Stimulated activated CD4-positive, alpha-beta T cell treated with anti-CD3 and anti-CD28 coated beads, Interleukin-1b, Interleukin-23, amount 100 ng/mL, for 48 hours (primary cell): ENCODE measurements at places on chromosomes 1 and 21.

DNA sequence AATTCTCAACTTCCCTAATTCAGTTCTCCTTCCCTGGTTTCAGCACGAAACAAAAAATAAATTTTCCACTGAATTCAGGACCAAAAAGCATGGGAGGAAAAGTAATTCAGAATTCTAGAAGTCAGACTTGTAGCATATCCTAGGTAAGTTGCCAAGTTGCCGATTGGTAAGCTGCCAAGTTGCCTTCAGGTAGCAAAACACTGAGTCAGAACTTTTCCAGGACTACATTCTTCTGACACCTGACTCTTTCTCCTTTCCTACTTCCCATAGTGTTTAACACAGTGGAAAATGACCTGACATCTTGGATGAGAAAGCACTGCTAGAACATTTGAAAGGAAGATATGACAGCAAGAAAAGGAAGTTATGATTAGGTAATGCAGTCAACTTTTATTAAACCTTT lies 322.8 kb downstream of the SPATA17 start:
- no peak for DNase-seq

DNA sequence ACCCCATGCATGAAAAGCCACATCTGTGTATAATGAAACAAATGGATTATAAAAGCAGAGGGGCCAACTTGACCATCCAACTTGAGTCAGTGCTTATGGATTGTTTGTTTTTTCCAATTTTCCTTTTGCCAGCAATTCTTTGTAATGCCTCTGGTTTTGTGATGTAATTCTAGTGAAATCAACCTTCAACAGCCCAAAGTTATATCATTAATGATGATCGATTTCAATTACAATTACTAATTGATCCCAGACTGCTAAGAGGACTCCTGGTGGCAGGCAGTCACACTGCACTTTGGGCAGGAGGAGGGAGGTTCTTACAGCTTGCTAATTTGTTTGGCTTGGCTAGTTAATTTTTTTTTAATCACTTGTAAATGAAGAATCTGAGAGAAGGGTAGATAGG lies 552.3 kb downstream of the NUF2 start:
- DNase-seq, result no peak

DNA sequence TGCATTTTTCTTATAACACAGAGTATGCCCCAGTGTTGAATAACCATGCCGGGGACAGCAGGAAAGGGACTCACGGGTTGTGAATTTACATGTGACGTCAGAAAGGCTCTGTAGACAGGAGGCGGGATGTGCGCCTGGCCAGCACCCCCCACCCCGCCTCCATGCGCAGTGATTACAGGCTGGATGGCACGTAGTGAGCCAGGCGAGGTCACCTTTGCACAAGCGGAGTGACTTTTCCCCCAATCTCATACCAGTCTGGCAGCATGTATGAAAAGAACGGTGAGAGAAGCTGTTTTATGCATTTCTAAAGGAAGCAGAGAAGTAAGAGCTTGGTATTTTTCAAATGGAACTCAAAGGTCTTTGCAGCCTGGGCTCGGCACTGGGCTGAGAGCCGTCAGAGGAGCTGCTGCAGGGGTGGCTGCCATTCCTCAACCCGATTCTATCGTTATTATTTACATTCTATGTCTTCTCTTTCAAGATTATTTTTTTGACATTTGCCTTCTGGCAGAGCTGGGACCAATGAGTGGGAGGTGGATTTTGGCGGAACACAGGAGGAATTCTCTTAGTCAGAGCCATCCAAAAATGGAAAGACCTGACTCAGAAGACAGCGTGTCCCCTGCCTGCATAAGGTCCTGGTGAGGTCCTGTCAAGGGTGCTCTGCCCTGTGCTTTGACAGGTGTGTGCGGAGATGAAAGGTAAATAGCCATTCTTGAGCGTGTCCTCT lies 115.6 kb upstream of the SLC45A1 start:
- no peak for DNase-seq

GRCh38 chr21:42040411-42041180 lies 30.4 kb upstream of the ZBTB21 start:
- no peak for DNase-seq

- DNase-seq, result no peak
Measured at GRCh38 chr1:104648269-104648691, 898.6 kb downstream of the AMY1C start.

DNA sequence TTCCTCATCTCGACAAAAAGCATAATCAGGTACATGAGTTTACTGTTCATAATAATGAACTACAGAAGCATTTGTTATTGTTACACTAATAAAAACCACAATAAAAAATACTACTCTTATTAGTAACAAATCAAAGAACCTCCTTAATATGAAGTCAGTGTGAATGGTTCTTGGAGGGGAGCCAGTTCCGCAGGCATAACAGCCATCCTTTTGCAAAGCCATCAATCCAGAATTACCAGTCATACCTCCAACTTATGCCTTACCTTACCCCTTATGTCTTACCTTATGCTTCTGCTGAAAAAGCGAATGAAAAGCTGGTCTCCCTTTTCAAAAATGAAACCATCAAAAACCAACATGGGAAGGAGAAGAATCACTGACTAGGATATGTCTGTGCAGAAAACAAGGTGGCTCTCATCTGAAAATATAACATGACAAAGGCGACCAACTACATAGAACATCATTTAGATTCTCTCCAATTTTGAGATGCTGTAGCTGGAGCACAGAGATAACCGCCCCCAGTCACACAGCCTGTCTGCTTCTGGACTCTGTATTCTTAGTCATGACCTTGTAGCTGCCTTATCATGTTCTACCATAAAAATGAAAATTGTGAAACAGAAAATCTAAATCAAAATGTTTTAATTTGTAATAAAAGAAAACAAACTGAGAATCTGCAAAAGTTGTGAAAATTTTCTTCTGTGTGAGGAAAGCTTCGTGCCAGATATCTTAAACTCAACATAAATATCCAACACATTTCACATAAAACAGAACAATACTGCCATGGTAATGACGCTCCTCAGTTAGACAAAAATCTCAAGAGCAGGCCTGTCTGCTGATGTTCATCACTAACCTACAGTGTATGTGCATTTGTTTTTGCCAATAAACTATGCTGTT lies 438.2 kb downstream of the SMYD3 start:
- DNase-seq, result no peak

DNA sequence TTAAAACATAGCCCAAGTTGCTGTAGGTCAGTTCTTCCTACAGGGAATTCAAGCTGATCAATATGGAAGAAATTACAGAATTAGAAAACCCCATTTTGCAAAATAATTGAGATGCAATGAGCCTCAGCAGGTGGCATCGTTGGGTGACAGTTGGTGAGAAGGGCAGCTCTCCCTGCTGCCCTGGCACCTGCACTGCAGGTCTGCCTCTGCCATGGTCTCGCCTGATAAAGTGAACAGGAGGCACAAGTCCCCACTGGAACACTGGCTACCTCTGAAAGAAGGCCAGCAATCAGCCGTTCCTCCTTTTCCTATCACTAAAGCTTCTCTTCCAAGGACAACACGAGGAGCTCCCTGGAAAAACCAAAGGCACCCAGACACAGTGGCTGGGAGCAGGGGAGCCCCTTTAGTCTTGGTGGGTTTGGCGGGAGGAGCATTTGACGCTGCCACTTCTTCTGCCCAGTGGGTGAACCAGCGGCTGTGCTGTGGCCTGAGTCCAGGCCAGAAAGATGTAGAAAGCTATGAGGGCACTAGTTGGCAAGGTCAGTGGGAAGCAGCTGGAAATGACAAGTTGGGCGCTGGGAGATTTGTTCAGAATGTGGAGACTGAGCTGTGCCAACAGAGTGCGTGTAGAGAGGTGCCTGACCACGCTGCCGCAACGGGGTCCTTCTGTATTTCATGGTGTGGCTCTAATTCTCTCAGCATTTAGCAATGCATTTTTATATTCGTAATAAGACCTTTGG lies 93.1 kb downstream of the RIPK4 start:
- DNase-seq, result no peak

DNA sequence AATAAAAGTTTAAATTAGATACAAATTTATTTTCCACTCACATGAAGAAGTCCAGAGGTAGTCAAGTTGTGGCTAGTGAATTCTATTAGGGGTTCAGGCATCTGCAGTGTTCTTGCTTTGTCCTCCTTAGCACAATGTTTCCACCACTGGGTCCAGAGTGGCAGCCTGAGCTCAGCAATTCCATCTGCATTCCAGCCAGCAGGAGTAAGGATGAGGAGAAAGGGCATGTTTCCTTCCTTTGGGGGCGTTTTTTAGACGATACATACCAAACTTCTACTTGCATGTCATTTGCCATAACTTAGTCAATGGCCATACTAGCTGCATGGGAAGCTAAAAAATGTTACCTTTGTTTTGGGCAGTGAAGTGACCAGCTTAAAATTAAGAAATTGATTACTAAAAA lies 98.5 kb upstream of the VANGL1 start:
- DNase-seq, result no peak

DNA sequence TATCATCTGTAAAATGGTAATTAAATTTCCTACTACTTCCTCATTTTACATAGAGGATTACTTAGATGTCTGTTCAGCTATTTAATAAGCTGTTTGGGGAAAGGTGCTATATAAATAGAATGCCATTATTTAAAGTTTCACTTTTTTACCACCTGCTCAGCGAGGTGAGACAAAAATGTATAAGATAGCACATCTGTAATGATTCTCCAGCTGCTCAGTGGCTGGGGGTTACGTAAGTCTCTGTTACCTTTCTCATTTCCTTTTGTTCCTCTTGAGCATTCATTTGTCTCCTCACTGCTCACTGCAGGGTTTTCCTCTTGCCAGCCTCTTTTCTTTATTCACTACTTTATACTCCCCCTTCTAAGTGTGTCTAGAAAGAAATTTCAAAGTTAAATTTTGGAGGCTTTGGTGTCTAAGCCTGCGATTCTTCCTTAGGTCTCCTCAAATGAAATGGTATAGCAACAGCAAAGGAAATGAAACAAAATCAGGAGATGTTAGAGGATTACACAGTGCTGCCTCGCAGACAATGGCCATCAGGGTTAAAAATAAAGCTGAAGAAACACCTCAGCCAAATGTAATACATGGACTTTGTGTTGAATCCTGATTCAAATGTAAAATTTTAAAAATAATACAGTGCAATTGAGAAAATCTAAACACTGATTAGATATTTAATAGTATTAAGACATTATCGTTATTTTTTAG lies 6.8 kb downstream of the RGS8 start:
- DNase-seq, result no peak

GRCh38 chr1:211912038-211912437 lies 81.5 kb upstream of the LPGAT1 start:
- no peak for DNase-seq

GRCh38 chr21:25370311-25370744 lies 237.0 kb downstream of the MRPL39 start:
- DNase-seq, result peak; percentile 59
